ENCODE measurements at places on chromosomes 5 and 9. TPM values are rescaled to one million over a fixed set of nuclear protein-coding genes. Genes with fewer than 3 reads are reported as not detected.

Gene MARCOL
- total RNA-seq = not detected

- H3K4me1 ChIP-seq = no peaks in the 10 kb centered on the region
- no peak overlapping the region for H3K27ac ChIP-seq
- no peaks in the 10 kb centered on the region for H3K27me3 ChIP-seq
- no peak overlapping the region for H3K4me3 ChIP-seq
- H3K36me3 ChIP-seq = no peaks in the 10 kb centered on the region
- DNase-seq = no peak
These were observed 134.5 kb downstream of the TRIO start for GRCh38 chr5:14277385-14278320.

GRCh38 chr5:116135344-116135743 lies 50.5 kb downstream of the COMMD10 start:
- H3K4me1 ChIP-seq = no peaks in the 10 kb centered on the region
- no peaks in the 10 kb centered on the region for H3K36me3 ChIP-seq
- no peak overlapping the region for H3K4me3 ChIP-seq
- H3K27ac ChIP-seq = peak overlapping the region; percentile 14
- no peaks in the 10 kb centered on the region for H3K27me3 ChIP-seq

GRCh38 chr9:130039528-130040147 lies 3.4 kb downstream of the FNBP1 start:
- no peak overlapping the region for H3K4me3 ChIP-seq
- no peaks in the 10 kb centered on the region for H3K27me3 ChIP-seq
- H3K27ac ChIP-seq = no peak overlapping the region

- DNase-seq = no peak
- H3K4me3 ChIP-seq = no peak overlapping the region
- no peak overlapping the region for H3K27ac ChIP-seq
- no peaks in the 10 kb centered on the region for H3K27me3 ChIP-seq
These were observed 206.4 kb downstream of the NXNL2 start for GRCh38 chr9:88741335-88741734.

Gene CBY3
- not detected for total RNA-seq

Gene NACC2
- 51.3 TPM for total RNA-seq

DNA sequence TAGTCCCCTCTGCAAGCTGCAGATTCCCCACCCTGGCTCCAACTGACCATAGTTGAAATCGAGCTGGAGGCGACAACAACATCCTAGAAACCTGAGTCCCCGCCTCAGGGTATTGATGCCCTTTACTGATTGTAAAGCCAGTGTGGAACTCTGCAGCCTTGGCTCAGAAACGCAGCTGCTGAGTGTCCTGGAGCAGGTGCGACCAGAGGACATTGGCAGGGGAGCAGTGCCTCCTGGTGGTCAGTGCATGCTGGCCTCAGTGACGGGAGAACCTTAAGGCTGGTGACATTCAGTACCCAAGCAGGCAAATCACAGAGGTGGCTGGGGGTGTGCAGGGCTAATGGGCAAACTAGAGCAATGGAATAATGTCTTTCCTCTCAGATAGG lies 20.4 kb upstream of the ZNF354B start:
- DNase-seq = peak; percentile 75
- no peaks in the 10 kb centered on the region for H3K36me3 ChIP-seq
- no peaks in the 10 kb centered on the region for H3K27me3 ChIP-seq
- no peaks in the 10 kb centered on the region for H3K4me1 ChIP-seq
- no peak overlapping the region for H3K27ac ChIP-seq
- no peak overlapping the region for H3K4me3 ChIP-seq

DNA sequence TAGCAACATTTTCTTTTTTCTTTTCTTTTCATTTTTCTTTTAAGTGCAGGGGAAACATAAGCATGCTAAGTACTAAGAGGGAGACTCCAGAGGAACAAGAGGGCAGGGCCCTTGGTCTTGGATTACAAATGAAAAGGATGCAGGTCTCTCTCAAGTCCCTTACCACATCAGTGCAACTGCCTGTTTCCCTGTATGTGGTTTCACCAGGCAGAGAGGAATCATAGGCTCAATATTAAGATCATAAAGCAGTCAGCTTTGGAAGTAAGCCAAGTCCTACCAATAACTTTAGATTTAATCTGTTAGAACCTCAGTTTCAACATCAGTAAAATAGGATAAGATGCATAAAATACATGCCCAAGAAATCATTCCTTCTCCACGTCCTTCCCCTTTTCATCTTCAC lies 422.7 kb upstream of the PAPPA start:
- DNase-seq = no peak
- no peak overlapping the region for H3K4me3 ChIP-seq
- no peaks in the 10 kb centered on the region for H3K36me3 ChIP-seq
- H3K27ac ChIP-seq = no peak overlapping the region
- H3K4me1 ChIP-seq = no peaks in the 10 kb centered on the region
- H3K27me3 ChIP-seq = no peaks in the 10 kb centered on the region

- no peaks in the 10 kb centered on the region for H3K27me3 ChIP-seq
- no peaks in the 10 kb centered on the region for H3K4me1 ChIP-seq
- H3K36me3 ChIP-seq = no peaks in the 10 kb centered on the region
These were observed 20.8 kb upstream of the COL15A1 start for GRCh38 chr9:98922721-98923435.

Gene SLC1A1
- 3.0 TPM for total RNA-seq

Gene POU4F3
- total RNA-seq = 0.16 TPM

Gene SLC2A6
- 5.8 TPM for total RNA-seq

DNA sequence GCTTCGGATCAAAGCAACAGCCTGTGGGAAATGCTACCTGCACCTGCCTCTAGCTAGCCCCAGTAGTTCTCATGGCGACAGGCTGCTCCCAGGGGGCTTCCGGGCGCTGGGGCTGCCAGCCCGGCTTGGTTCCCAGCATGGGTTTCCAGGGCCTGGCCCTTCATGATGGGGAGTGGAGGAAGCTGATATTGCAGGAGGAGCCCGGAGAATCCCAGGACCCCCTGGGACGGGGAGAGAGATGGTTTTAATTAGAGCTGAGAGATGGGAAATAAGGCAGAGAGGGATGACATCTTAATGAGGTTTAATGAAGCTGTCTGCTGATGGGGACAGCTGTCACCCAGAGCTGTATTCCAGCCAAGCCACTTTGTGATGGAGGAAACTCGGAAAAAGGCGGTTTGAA lies 78.6 kb downstream of the CFAP77 start:
- no peaks in the 10 kb centered on the region for H3K36me3 ChIP-seq
- peaks cover 2% of the 10 kb centered on the region for H3K27me3 ChIP-seq
- H3K4me3 ChIP-seq = no peak overlapping the region
- H3K27ac ChIP-seq = no peak overlapping the region

GRCh38 chr5:132962429-132963021 lies 909 bp downstream of the AFF4 start:
- H3K27me3 ChIP-seq = no peaks in the 10 kb centered on the region
- H3K4me1 ChIP-seq = peaks cover 7% of the 10 kb centered on the region
- peak overlapping the region; percentile 94 for H3K4me3 ChIP-seq
- peak; percentile 62 for DNase-seq

Gene SCGB3A2
- total RNA-seq = not detected

DNA sequence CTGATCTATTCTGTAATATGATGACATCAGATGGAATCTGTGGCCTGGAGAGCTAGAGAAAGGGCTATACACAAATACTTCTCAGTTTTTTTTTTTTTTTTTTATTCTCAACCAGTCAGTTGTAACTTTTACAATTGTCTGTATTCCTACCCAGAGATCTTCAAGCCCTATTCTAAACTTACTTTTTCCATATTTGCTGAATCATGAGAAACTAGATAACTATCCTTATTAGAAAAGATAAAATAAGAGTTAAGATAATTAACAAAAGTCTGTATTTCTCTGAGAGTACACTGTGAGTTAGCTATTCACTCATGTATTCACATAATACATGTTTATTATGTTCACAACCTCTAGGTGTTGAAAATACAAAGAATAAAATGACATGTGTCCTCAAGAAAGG lies 1575.9 kb downstream of the EFNA5 start:
- no peak overlapping the region for H3K27ac ChIP-seq
- H3K27me3 ChIP-seq = no peaks in the 10 kb centered on the region
- no peak overlapping the region for H3K4me3 ChIP-seq
- no peaks in the 10 kb centered on the region for H3K36me3 ChIP-seq

GRCh38 chr5:81180780-81181460 lies 52.2 kb upstream of the CKMT2 start:
- H3K4me3 ChIP-seq = no peak overlapping the region
- no peaks in the 10 kb centered on the region for H3K27me3 ChIP-seq
- H3K4me1 ChIP-seq = no peaks in the 10 kb centered on the region
- no peak for DNase-seq

- no peaks in the 10 kb centered on the region for H3K4me1 ChIP-seq
- no peak overlapping the region for H3K27ac ChIP-seq
- H3K36me3 ChIP-seq = no peaks in the 10 kb centered on the region
- no peak for DNase-seq
These were observed 441.3 kb upstream of the ARRDC3 start for GRCh38 chr5:91824406-91824805.

DNA sequence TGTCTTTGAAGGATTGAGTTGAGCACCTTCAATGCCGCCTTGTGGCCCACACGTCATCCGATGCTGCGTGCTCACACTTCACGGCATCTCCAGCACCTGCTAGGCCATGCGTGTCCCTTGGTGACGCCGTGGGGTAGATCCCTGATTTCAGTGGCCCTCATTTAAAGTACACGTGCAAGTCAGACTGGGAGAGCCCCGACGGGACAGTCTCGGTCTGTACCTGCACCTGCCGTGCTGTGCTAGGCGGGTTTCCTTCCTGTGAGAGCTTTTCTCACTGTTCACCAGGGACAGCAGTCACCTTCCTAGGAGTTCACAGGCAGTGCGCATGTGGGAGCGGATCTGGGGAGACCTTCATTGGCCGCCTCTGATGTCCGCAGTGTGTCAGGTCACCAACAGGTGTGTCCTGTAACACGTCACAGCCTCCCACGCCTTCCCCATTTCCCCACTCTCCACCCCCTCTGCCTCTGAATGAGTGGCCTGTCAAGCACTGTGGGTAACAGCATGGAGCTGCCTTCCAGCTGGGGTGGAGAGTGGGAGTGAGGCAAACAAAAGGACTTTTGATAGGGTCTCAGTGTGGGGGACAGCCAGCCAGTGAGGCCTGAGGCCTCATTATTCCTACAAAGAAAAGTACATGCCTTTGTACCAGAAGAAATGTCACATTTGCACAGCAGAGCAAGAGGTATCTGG lies 236.4 kb downstream of the FANCC start:
- no peak overlapping the region for H3K4me3 ChIP-seq
- no peaks in the 10 kb centered on the region for H3K27me3 ChIP-seq
- H3K36me3 ChIP-seq = peaks cover 6% of the 10 kb centered on the region
- H3K4me1 ChIP-seq = peaks cover 3% of the 10 kb centered on the region
- no peak overlapping the region for H3K27ac ChIP-seq
- peak; percentile 71 for DNase-seq

Gene LECT2
- total RNA-seq = not detected

GRCh38 chr5:5006548-5006947 lies 133.6 kb upstream of the ADAMTS16 start:
- no peak overlapping the region for H3K27ac ChIP-seq
- H3K27me3 ChIP-seq = no peaks in the 10 kb centered on the region
- DNase-seq = no peak
- H3K4me1 ChIP-seq = no peaks in the 10 kb centered on the region

DNA sequence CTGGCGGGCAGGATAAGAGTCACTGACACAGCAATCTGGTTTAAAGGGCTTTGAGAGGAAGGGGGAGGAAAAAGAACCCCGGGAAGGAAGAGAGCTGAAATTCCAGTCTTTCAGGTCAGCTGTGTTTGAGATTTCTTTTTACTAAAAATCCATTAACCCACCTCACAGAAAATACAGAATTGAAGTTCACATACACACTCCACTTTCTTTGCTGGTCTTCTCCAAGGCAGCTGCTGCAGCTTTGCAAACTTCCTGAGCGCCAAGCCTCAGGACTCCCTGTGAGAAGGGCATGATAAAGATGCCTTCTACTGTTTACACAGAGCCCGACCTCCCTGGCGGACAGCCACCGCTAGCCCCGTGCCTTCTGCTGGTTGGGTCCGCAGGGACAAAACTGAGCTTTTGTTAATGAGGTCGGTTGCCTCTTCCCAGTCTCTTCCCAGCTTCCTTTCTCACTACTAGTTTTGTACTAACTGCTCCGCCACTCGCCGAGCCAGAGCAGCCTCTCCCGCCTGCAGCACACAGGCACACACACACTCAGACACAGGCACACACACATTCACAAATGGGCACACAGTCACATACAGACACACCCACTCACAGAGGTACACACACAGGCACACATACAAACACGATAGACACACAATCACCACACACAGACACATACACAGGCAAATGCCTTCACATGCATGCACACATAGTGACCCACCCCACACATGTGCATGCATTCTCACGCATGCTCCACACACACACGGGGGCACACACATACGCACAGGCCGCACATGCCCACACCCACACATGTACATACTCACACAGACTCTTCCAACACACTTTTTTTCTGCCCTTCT lies at the start of gene FREM1:
Gene FREM1, minus strand, starts transcription at position 468 of the 845 bp plus-strand sequence. CDS start 41,451 bp downstream, outside the sequence.
- H3K27ac ChIP-seq = peak within 1 kb of the TSS; percentile 44
- peak; percentile 46 for DNase-seq
- H3K36me3 ChIP-seq = no peaks in the 10 kb centered on the region
- peaks cover 2% of the 10 kb centered on the region for H3K4me1 ChIP-seq

- no peak overlapping the region for H3K27ac ChIP-seq
- H3K4me3 ChIP-seq = no peak overlapping the region
- H3K36me3 ChIP-seq = peaks cover 12% of the 10 kb centered on the region
- H3K4me1 ChIP-seq = no peaks in the 10 kb centered on the region
- H3K27me3 ChIP-seq = no peaks in the 10 kb centered on the region
- no peak for DNase-seq
These were observed 67.1 kb upstream of the GOLPH3 start for GRCh38 chr5:32241034-32241783.

- H3K4me3 ChIP-seq = no peak overlapping the region
- no peaks in the 10 kb centered on the region for H3K4me1 ChIP-seq
- no peaks in the 10 kb centered on the region for H3K36me3 ChIP-seq
- DNase-seq = no peak
These were observed 287.8 kb upstream of the DAB2 start for GRCh38 chr5:39712316-39713249.

Gene LAMC3
- total RNA-seq = 0.39 TPM

Gene ST6GALNAC6
- 103 TPM for total RNA-seq

Gene SOX30
- not detected for total RNA-seq

Gene ADRB2
- 4.5 TPM for total RNA-seq

- H3K36me3 ChIP-seq = no peaks in the 10 kb centered on the region
- no peak overlapping the region for H3K27ac ChIP-seq
- no peaks in the 10 kb centered on the region for H3K27me3 ChIP-seq
- H3K4me1 ChIP-seq = peaks cover 8% of the 10 kb centered on the region
These were observed 63.5 kb downstream of the PGM5 start for GRCh38 chr9:68419901-68420300.

Gene CSF2
- total RNA-seq = 0.51 TPM

DNA sequence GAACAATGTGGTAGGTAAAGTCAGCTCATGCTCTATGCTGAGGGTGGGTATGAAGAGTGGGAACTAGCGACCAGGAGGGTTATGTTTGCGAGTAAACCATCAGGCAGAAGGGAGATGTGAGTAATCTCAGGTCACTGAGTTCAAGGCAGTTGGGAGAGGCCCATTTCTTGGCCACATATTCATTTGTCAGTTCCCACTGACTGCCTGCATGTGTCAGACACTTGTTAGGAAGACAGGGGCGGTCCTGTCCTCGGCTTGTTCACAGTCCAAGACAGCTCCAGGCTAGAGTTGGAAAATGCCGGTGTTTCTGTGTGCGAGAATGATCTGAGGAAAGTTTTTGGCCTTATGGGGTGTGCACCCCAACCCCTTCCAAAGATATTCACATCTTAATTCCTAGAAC lies 48.6 kb upstream of the GDNF start:
- H3K27me3 ChIP-seq = peaks cover 3% of the 10 kb centered on the region
- no peaks in the 10 kb centered on the region for H3K36me3 ChIP-seq
- H3K4me1 ChIP-seq = no peaks in the 10 kb centered on the region
- H3K4me3 ChIP-seq = no peak overlapping the region
- no peak for DNase-seq
- H3K27ac ChIP-seq = no peak overlapping the region

GRCh38 chr5:138752341-138752950 lies 779 bp upstream of the CTNNA1 start:
- H3K27ac ChIP-seq = peak overlapping the region; percentile 72
- DNase-seq = no peak
- H3K27me3 ChIP-seq = no peaks in the 10 kb centered on the region
- H3K4me3 ChIP-seq = peak overlapping the region; percentile 96
- H3K36me3 ChIP-seq = no peaks in the 10 kb centered on the region

Gene GFI1B
- total RNA-seq = not detected

Measured in aorta (tissue), 5 donors.